ENCODE measurements at places on chromosomes 7 and 10.

DNA sequence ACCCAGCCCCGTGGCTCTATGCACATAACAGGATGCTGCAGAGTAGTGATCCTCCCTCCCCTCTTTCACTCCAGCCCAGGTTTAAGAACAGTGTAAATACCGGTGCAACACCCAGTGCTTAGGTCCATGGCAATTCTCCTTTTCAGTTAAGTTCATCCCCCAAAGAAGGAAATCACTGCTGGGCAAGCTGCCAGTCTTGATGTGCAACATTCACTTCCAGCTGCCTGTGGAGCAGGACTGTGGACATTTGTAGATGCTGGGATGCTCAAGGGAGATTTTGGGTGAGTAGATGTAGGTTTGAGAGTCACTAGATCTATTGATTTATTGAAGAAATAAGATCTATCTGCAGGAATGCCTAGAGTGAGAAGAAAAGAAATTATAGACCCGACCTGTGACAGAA, 294.3 kb upstream of the KIAA1217 start:
- no peak for DNase-seq

GRCh38 chr10:120793088-120793487, 58.1 kb upstream of the WDR11 start:
- no peak for DNase-seq

DNA sequence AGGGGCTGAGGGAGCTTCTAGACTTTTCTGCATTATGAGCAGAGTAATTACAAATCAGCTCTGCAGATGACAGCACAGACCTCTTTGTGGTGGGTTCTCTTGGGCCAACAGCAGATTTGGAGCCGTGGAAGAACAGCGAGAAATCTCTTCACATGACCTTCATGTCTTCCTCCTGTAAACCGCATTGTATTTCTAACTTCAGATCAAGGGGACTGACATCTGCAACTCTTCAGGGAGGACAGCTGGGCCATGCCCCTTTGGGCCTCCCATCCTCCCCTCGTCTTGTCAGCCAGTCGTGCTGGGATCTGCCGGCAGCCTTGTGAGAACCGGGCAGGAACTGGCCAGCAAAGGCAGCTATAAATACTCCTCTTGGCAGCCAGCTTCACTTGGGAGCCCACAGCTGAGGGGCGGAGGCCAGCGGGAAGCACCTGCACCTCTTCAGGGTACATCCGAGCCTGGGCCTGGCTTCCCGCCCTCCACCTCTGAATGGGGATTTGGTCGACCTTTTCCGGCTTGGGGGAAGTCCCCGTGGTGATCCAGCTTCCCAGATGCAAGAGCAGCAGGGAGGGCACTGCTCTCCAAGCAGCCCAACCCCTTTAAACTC, 54.7 kb downstream of the STEAP1B start:
- peak; percentile 2 for DNase-seq

DNA sequence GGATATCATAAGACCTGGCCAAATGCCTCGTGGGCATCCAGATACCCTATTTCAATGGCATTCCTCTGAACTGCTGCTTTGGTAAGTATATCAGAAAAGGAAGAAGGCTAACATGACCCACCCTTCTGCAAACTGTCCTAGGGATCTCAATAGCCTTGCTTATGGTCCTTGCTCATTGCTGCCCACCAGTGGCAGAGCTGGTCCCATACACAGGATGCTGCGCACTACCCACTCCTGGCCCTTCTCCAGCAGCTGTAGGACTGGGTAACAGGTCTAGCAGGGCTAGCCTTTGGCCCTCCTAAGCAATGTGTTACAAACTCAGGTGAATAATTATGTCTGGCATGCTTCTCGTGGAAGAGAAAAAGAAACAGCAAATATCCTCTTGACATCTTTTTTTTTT, 72.5 kb downstream of the C10orf90 start:
- DNase-seq = no peak

DNA sequence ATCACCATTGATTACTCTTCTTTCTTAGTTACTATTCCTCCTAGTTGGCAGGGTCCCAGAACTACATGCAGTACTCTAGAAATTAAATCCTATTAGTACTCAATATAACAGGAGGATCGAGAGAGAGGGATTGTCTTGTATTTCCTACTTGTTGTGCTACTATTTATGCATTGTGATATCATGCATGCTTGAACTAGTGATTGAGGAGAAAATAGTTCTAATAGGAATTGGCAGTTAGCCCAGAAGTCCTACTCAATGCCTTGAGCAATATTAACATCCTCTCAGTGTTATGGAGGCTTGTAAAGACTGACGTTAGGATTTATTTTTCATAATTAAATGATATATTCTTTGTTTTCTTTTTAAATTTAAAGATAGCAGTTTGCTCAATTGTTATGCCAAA, 67.4 kb downstream of the FOXP2 start:
- no peak for DNase-seq

- DNase-seq = no peak
Measured at GRCh38 chr7:44294325-44295069, 30.9 kb downstream of the CAMK2B start.

GRCh38 chr10:97081621-97082235, 104.0 kb downstream of the SLIT1 start:
- DNase-seq = peak; percentile 52

- DNase-seq = no peak
Measured at GRCh38 chr7:142345811-142346210, 88.0 kb upstream of the PRSS58 start.

DNA sequence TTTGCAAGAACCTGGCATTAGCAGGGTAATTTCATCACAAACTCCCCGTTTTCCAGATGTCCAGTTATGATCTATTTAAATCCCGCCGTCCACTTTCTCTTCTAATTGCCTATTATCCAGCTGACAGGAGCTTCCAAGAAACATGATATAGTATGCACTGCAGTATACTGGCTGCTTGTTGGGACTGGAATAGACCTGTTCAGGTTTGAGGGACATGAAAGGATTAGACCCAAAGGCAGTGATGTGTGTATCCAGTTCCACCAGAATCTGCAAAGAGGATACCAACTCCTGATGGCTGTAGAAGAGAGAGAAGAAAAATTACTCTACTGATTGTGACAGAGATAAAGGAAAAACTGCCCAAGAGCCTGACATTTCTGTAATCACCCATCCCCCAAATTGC, 8.9 kb downstream of the MSS51 start:
- DNase-seq = no peak

- DNase-seq = no peak
Measured at GRCh38 chr10:33267708-33268107, 66.8 kb downstream of the NRP1 start.

- DNase-seq = no peak
Measured at GRCh38 chr7:36635091-36635490, 89.2 kb downstream of the AOAH start.

DNA sequence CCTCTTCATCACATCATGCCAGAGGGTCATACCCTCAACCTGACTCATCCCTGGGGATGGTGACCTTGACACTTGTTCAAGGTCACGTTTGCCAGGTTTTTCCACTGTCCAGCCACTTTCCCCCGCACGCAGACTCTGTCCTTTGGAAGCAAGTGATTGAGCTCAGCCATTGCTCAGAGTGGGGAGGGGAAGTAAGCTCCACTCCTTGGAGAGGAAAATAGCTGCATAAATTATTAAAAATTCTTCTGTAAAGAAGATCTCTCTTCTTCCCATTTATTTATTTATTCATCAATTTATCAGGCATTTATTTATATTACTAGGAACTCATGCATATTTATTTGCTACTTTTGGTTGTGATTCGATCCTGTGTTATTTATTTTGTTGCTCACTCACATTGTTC, 88.0 kb downstream of the GLRX3 start:
- no peak for DNase-seq

- no peak for DNase-seq
Measured at GRCh38 chr10:12777840-12778585, 223.5 kb downstream of the CCDC3 start.
